ENCODE measurements at places on chromosomes 13 and 19.

DNA sequence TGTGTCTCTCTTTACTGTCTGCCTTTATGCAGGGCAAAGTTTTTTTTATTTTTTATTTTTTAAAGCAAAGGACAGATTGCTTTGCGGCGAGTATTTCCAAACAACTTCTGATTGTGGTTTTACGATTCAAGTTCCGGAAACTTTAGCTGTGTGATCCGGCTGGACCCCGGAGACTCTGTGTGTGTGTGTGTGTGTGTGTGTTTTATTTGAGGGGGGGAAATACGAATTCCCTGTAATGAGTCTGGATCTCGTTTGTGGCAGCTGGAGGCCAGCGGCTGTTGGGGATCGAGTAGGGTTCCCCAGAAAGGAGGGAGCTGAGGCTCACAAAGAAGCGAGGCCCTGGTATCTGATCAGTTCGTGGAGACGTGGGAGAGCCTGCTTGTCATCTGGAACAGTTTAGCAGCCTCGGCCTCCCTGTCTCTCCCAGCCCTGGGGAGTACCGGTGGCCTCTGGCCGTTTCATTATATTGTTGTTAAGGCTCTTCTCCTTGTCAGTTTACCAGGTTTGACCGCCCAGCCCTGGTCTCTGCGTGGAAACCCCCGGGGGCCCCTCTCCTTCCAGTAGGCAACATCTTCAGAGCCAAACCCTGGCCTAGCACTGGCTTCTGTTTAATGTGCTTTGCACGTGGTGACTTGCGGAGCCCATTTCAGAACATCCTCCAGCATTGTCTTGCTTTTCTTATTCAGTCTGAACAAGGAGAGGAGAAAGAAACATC, 1.3 kb downstream of the FARP1 start:
- DNase-seq, result peak; percentile 21

DNA sequence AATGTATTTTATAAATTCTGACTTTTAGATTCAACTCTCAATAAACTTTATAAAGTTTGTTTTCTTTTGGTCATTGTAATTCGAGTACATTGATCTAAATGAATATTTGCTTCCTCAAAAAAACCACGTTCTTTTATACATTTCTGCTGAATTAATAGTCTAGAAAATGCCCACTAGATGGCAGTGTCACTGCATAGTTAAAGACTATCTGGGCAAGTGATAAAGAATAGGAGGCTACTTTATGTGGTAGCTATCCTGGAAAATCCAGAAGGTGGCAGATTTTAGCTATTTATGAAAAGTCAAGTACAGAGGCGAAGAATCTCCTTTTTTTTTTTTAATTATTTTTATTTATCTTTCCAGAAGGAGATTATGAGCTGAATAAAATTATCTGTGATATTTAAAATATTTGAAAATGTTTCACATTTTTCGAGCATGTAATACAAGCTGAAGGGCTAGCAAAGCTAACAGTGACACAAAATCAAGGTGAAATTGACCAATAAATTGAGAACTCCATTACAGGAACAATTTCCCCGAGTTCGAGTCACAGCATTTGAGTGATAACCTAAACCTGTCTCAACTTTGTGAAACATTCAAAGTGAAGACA, 221.8 kb downstream of the OLFM4 start:
- DNase-seq, result peak; percentile 42

DNA sequence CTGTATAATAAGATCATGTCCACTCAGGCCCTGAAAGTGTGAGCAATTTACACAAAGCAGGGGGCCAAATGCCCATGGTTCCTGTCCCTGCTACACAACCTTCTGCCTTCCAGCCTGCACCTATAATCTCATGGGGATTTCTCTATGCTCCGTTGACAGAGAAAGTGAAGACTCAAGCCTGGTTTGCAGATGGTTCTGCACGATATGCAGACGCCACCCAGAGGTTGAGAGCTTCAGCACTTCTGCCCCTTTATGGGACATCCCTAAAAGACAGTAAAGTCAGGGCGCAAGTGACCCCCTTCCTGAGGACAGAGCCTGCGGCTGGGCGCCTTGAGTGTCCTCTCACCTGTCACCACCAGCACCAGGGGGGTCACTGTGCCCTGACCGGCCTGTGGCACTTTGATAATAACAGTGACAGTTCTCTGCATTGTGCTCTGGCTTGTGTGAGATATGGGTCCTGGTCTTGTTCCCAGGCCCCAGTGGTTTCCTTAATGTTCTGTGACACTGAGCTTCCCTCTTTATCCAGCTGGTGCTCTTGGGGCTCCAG, 15.1 kb downstream of the LILRA5 start:
- DNase-seq, result no peak

DNA sequence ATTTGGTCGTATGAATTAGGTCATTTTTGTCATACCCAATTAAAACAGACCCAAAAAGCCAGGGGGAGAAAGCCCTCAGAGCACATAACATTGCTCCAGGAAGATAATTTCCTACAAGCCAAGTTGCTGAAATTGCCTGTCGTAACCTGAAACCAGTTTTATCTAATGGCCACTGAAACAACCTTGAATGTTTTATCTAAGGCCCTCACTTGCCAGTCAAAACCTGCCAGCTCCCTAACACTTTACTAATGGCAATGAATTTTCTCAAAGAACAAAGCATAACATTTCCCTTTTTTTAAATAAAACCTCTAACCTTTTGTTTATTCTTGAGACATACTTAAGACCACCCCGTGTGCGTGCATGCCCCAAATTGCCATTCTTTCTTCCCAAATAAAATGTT, 496.2 kb upstream of the KLHL1 start:
- DNase-seq, result no peak

DNA sequence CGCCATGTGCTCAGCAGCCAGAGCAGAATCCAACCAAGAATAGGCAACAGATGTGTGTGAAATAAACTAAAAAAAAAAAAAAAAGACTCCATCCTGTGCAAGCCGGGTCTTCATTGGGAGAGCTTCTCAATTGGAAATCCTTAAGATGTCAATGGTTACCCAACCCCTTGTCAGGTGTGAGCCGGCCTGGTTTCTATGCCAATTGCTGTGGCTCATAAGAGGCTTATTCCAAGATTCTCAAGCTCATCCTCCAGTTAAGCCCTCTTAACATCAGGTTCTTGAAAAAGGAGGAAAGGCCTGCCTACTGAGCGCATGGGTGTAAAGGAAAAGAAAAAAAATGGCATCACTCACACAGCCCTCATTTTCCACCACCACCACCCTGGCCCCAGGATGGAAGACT, 1084.6 kb downstream of the UQCRFS1 start:
- DNase-seq, result no peak

DNA sequence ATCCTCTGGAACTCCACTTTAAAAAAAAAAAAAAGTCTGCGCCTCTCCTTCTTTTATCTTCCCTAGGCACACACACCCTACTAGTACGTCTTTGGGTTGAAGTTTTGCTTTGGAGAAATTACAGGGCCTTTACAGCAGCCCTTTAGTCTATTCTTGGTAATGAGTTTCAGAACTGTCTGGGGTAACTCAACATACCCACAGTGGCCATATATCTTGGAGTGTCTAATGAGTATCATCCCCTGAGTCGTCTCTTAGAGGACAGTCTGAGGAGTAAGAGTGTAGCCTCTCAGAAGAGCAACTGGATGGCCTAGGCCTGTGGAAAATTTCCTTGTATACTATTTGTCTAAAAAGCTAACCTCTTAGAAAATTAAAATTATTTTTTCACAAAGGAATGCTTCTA, 6.1 kb upstream of the ZNF681 start:
- DNase-seq, result no peak

- DNase-seq, result peak; percentile 13
Measured at GRCh38 chr13:33761740-33762139, 56.2 kb upstream of the RFC3 start.

DNA sequence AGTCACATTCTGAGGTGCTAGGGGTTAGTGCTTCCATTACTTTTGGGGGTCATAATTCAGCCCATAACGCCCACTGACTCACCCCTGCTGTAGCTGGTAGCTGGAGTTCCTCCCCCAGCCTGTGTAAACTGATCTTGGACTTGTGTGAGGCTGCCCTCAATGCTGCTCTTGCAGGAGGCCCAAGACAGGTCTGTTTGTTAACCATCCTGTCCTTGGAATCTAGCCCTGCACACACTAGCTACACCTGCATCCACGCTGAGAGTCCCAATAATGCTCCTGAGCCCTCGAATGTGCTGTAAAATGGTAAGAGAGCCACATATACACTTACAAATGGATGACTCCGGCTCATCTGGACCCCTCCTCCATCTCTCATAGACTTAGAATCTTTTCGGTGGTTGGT, 9.6 kb downstream of the LRCH1 start:
- no peak for DNase-seq

- DNase-seq, result no peak
Measured at GRCh38 chr13:98476538-98476966, 100.4 kb downstream of the STK24 start.

DNA sequence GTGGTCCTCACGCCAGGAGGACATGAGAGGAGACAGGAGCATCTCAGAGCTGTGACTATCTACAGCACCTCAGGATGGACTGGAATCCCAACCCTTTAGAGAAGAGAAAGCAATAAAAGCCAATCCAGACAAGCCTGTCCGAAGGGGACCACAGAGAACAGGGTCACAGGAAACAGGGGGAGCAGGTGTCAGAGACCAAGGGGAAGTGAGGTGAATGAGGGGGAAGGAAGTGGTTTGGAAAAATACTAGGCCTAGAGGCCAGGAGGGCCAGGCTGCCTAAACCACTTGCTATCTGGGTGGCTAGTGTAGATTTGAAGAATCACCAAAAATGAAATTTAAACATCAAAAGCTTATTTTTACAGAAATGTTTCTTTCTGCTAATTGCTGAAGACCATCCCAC, 16.2 kb downstream of the TMTC4 start:
- no peak for DNase-seq

- no peak for DNase-seq
Measured at GRCh38 chr13:76991432-76991795, 467 bp upstream of the CLN5 start.

DNA sequence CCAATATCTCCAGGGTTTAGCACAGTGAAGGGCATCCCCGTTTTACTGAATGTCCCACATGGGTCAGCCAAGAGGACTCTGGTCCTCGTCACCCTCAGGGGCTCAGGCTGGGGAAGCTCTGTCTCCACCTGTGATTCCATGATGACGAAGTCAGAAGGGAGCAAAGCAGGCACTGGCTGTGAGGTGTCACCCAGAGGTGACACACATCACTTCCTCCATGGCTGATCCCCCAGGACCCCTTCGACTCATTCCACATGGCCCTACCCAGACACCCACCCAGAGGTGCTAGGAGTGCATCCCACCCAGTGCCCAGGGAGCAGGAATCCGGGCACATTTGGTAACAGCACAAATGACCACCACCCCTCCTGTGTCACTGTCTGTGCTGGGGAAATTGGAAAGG, 145.2 kb upstream of the VSTM2B start:
- DNase-seq, result no peak

DNA sequence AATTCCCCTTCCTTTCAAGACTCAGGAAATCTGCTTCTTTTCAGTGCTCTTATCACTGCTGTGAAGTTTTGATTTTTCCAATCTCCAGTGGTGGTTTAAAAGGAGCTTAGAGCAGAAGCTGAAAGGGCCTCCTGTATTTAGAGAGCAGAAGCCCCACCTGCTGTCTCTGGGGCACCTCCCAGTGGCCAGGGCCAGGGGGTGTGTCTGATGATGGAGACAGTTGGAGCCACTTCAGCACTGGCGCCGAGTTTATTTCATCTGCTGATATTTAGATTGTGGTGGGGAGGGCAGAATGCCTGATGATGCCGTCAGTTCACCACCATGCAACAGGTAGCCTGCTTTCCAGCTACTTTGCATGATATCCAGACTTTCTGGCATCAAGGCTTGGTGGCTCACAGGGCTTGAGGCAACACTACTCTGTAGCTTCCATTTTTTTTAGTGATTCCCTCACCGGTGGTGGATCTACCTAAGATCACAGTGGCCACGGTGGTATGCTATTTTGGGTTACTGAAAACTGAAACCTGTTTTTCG, 371.9 kb downstream of the KCNRG start:
- peak; percentile 46 for DNase-seq

DNA sequence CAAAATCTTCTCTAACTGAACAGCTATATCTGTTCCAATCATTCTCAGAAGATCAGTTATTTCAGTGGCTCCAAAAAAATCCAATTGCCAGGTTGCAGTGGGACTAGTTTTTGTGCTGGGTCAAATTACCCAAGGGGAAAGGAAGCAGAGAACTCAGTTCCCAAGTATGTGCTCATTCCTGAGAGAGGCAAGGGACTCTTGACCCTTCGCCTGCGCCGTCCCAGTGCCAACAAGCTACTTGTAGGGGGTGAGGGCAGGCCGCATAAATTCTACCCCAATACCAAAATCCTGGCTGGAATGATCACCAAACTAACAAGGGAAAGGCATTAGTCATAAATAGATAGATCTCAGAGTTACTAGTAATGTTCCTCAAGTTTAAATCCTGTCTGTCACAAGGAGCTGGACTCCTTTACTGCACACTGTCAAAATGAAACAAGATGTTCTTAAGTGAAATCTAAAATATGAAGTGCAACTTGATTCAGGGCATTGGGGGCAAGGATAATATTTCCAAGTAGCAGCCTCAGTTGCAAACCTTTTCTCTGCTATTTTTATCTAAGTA, 50.6 kb downstream of the XPO4 start:
- no peak for DNase-seq

DNA sequence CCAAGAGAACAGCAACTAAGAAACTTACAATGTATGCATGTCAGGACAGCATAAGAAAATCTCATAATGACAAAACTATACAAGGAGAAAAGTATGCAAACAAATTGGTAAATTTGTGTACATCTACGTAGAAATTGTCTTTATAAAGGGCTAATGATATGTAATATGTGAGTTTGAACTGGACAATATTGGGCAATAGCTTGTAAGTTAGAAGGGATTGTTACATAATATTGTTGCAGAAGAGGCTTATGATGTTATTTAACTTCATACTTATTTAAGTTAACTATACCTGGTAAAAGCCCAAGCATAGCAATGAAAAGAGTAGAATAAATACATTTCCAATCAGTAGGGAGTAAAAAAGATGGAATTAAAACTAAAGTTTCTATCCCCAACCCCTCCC, 134.0 kb downstream of the MAB21L1 start:
- no peak for DNase-seq

DNA sequence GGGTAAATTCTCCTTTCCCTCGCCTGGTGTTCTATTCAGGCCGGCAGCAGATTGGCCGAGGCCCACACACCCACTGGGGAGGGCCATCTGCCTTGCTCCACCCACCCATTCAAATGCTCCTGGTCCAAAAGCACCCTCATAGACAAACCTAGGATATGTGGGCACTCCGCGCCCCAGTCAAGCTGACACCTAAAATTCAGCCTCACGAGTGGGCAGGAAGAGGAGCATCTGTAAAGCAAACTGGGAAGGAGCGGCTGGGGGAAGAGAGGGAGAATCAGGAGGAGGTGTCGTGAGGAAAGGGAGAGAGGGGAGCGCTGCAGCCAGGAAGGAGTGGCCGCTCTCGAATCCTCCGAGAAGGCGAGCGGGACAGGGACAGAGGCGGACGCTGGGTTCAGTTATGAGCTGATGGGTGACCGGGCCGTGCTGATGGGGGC, 136.9 kb downstream of the USP12 start:
- DNase-seq, result peak; percentile 42

DNA sequence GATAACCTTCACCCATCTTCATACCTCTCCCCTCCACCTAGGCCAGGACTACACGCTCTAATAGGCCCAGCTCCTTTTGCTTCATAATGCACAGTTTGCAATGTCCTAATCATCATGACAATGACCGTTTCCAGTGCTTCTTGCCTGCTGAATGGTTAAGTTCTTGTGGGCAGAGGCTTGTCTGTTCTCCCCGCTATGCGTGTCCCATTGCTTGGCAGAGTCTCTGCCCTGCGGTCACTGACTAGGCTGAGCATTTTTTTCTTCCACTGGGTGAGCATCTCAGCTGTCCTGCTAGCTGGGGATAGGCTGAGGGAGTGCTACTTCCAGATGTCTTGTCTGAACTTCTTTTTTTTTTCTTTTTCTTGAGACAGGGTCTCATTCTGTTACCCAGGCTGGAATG, 314.7 kb downstream of the UQCRFS1 start:
- no peak for DNase-seq

GRCh38 chr13:79458436-79458835, 22.5 kb upstream of the NDFIP2 start:
- no peak for DNase-seq
